ENCODE measurements at places on chromosomes 16 and 17.

DNA sequence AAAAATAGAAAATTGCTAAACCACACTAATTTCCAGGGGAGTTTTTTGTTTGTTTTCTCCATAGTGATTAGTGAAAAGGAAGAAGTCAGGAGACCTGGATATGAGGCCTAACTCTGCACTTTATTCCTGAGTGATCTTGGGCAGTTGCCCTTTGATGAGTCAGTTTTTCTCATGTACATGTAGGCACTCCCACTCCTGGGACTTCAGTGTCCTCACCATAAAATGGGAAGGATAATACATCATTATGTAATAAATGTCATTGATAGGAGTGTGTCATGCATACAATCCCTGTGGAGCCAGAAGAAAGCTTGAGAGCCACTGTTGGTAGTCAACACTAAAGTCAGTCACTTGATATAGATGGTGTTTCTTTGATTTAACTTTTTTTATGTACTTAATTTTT, 32.5 kb downstream of the WIPF2 start:
- no peak for DNase-seq

DNA sequence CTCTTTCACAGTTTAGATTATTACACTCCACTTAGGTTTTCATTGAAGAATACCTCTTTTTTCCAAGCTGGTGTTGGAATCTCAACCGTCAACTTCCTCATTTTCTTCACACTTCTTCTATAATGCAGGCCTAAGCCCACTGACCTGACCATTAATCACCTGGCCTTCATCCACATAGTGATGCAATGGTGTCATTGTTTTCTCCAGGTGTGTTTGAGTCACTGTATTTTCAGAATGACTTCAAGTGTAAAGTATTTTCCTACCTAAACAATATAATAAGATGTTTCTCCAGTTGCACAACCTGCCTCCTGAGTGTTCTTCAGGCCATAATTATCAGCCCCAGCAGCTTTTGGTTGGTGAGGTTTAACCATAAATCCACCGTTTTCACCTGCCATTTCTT, 1675.1 kb downstream of the TP53TG3F start:
- DNase-seq: no peak

DNA sequence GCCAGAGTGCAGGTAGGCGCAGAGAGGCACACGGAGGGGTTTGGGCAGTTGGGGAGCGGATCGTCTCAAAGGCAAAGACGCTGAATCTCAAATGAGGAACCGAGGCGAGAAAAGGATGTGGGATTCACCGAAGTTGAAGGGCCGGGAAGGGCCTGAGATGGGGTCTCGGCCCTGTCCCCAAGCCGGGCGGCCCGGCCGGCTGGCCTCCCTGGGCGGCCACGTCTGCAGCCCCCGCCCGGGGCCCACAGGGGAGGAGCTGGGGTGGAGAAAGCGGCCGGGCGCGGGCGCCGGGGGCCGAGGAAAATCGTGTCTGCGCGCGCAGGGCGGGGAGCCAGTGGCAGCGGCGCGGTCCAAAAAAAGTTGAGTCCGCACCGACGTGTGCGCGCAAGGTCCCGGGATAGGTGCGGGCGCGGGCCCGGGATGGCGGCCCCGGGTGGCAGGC, 458 bp downstream of the SLC12A4 start:
- DNase-seq: no peak

GRCh38 chr17:57068222-57068658, 16.8 kb upstream of the AKAP1 start:
- no peak for DNase-seq

- no peak for DNase-seq
Observed at GRCh38 chr17:14080847-14081251, 11.5 kb downstream of the COX10 start.

DNA sequence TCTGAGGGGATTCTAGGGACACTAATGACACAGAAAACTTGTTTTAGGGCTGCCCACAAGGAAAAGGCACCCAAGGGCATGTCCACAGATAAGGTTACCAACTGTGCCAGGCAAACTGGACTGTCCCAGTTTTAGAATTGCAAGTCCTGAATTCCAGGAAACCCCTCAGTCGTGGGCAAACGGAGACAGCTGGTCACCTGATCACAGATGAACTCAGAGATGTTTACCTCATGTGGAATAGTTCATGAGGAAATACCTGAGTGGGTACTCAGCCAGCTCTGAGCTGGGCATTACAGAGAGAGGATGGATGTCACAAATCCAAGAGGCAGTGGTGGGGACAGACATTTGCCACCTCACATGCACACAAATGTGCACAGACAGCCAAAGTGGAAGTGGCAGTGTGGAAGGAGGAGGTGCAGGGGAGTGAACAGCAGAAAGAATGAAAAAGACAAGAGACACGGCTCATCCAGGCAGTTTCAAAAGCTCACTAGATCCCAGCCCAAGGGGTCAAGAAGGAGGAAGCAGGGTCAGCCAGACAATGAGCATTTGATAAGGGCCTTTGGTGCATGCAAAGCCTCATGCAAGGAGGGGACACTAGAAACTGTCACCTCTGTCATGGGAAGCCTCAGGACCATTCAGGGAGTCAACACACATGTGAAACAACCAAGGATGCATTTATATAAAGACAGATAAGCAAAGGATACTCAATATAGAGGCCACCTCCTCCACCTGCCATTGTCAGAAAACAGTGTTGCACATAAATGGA, 24.8 kb downstream of the TTLL6 start:
- DNase-seq: no peak

DNA sequence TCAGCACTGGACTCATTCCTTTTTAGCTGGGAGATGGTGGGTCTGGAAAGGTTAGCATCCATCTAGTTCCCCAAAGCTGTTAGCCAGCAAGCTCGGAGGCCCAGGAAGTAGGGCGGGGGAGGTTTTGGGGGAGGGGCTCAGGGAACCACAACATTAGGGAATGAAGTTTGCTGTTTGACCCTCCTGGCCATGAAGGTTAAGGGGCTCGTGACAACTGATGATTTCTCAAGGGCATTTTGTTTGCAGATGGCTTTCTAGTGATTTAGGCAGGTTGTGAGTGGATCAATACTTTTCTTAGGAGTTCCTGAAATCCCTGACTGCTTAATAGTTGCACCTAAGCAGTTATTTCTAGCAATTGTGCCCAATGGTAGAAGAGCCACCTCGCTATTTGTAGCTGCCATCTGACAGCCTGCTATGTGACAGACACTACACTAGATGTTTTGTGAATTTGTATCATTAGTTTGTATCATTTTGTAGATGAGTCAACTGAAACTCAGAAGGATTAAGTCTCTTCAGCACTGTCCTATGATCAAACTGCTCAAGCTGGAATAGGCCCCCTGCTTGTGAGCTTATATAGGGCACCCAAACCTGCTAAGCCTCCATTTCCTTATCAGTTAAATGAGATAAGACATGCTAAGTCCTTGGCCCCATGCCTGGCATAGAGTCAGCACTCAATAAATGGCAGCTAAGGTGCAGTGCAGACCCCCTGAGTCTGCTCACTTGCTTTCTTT, 146.4 kb downstream of the IRX3 start:
- DNase-seq: no peak

- DNase-seq: no peak
Observed at GRCh38 chr17:76700270-76700616, 10.5 kb downstream of the MXRA7 start.

DNA sequence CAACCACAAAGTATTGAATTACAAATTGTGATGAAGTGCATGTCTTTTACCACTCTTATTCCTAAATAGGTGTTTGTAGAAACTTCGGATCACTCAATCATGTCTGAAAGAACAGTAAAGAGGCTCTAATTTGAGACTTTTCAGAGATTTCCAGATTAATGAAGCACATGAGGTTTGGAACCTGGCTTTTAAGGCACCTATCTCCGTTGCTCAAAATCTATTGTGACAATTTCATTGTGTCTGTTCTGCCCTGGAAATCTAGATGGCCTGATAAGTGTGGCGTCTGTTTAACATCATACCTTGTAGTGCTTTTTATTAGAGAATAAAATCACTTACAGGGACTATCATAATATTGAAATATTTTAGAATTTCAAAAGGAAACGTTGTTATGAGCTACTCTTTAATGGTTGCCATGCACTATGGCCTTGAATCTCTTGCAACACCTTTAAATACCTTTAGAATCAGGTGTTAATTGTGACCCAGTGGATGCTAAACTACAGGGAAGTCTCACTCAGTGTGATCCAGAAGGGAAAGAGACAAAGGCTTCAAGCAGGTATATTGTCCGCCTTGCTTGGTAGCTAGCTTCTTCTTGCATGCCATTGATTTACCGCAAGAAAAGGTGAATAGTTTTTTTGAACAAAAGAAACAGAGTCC, 210.3 kb downstream of the CNTNAP4 start:
- DNase-seq: no peak

DNA sequence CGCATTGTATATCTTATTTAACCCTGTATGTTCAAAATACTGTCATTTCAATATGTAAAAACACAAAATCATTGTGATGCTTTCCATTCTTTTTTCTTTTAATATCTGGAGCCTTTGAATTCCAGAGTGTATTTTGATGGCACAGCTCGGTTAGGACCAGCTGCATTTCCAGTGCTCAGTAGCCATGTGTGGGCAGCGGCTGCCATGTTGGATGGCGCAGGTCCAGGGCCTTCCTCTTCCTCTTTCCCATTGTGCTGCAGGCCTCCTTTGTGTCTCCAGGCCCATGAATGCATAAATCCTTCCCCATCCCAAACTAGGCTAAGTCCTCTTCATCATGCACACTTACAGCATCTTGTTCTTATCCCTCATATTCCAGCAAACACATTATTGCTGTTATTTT, 13.0 kb downstream of the IRX3 start:
- no peak for DNase-seq

DNA sequence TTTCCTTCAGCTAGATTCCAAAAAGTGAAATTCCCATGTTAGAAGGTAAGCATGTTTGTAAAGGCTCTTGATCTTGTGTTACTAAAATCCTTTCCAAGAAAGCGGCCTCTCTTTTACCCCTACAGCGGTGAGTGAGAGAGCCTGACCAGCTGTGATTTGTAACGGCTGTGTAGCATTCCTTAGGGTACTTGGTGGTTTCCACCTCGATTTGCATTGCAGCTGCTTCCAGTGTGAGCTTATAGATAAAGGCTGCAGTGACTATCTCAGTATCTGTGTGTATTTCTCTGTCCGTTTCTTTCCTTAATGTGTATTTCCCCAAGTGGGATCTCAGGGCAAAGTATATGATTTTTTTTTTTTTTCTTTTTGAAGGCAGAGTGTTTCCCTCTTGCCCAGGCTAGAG, 169.4 kb downstream of the SNX29 start:
- no peak for DNase-seq

DNA sequence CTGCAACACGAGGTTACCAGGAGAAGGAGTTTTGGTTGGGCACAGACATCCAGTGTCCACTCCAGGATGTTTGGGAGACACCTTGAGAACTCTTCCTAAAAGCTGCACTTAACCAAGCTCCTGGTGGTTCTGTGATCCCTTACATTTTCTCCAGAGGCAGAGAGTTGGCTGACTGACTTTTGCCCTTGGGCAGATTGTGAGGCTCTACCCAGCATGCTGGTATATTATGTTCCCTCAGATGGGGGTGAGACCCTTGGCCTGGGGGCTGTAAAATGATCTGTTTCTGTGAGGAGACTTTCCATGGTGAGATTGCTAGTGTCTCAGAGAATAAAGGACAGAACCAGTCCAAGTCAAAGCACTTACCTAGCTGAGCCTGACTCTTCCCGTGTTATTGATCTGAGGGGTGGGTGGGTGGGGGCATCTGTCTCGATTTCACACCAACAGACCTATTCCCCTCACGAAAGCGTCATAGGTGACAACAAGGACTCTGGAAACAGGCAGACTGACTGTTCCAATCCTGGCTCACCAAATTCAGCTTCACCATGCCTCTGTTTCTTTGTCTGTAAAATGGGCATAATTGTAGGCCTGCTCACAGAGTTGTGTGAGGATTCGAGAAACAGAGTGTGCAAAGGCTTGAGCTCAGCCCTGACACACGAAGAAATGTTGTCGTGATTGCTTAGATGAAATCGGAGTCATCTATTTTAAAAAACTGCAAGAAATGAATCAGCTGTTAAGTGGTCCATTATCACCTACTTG, 12.2 kb downstream of the USB1 start:
- DNase-seq: no peak

Measured in NCI-H446 (cell line).